T47D (cell line): ENCODE measurements at places on chromosomes 5 and 9.

GRCh38 chr9:10366171-10366779 lies 246.5 kb downstream of the PTPRD start:
- DNase-seq, result peak; percentile 4

- DNase-seq, result no peak
Observed at GRCh38 chr9:128323791-128324190, 1.2 kb downstream of the COQ4 start.

DNA sequence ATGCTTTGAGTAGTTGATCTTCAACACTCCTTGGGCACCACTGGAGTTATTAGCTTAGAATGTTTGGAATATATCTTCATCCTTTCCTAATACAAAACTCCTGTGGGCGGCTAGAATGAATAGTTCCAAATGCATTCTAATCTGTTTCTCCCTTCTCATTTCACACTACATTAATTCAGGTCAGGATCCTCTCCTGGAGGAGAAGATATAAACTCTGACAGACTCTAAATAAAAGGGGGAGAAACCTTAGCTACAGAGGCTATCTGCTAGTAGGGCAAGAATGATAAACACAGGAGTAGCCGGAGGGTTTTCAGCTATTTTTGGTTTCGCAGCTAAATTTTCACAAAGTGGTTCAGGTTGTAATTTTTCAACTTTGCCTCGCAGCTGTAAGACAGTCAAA lies 45.2 kb upstream of the FAM240B start:
- DNase-seq, result no peak

DNA sequence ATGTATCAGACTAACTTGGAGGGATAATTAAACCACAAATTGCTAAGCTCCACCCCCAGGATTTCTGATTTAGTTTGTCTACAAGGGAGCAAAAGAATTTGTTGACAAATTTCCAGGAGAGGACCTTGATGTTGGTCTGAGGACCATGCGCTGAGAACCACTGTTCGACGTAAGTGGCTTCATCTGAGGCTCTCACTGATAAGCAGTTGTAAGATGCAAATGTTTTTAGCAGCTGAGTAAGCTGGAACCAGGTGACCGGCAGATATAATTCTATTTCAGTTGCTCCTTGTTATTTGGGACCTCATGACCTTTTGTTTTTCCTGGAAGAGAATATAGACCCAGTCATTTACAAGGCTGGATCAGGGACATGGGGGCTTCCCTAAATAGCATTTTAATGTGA lies 14.1 kb upstream of the SPINK1 start:
- no peak for DNase-seq

DNA sequence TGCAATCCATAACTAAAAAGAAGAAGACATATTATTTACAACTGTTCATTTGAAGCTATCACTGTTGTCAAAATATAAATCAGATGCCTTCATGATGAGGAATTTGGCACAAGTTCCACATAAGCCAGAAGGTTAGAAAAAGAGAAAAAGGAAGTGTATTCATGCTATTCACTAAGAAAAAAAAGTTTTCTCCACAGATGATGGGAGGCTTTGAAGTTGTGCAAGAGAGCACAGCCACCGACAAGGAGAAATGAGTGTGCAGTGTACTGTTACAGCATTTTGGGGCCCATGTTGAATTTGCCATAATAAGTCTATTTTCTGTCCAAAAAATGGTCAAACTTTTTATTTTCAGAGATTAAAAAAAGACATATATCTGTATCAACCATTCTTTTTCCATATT lies 32.9 kb upstream of the IFNK start:
- DNase-seq, result no peak

DNA sequence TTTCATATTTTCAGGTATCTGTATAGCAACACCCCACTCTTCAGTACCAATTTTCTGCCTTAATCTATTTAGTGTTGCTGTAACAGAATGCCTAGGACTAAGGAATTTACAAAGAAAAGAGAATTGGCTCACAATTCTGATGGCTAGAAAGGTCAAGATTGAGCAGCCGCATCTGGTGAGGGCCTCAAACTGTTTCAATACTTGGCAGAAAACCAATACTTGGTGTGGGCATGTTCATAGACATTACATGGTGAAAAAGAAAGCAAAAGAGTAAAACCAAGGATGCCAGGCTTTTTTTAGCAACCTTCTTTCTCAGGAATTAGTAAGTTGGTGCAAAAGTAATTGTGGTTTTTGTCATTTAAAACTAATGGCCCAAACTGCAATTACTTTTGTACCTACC lies 1041.1 kb upstream of the CDH6 start:
- no peak for DNase-seq

GRCh38 chr5:179234563-179235135 lies 110.6 kb downstream of the ADAMTS2 start:
- DNase-seq, result no peak

DNA sequence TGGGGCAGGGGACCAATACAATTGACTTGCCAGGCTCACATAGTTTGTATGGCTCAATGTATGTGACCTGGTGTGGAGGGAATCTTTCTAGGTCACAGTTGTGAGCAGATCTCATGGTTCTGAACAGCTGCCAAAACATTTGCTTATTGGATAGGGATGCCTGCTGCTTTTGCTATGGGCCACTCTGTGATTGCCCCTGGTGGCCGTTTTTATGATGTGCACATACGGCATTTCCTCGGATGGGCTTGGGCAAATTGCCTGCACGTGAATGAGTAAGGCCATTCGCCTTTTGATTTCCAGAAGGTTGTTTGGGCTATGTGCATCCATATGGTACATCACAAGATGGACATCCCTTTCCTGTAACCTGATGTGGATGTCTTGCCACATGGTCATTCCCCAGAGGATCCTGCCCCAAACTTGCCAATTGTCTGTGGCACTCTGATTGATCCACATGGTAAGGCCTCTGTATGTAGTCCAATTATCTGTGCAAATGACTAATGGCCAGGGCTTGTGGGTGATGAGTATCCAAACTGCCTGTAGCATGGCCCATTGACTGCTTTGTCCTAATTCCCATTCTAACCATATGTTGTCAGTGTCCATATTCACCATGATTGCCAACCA lies 10.7 kb upstream of the SLC22A4 start:
- DNase-seq, result no peak

- no peak for DNase-seq
Observed at GRCh38 chr5:151146061-151146460, 11.5 kb downstream of the ANXA6 start.

GRCh38 chr9:72363236-72363635 lies 1.8 kb downstream of the ZFAND5 start:
- DNase-seq, result no peak

DNA sequence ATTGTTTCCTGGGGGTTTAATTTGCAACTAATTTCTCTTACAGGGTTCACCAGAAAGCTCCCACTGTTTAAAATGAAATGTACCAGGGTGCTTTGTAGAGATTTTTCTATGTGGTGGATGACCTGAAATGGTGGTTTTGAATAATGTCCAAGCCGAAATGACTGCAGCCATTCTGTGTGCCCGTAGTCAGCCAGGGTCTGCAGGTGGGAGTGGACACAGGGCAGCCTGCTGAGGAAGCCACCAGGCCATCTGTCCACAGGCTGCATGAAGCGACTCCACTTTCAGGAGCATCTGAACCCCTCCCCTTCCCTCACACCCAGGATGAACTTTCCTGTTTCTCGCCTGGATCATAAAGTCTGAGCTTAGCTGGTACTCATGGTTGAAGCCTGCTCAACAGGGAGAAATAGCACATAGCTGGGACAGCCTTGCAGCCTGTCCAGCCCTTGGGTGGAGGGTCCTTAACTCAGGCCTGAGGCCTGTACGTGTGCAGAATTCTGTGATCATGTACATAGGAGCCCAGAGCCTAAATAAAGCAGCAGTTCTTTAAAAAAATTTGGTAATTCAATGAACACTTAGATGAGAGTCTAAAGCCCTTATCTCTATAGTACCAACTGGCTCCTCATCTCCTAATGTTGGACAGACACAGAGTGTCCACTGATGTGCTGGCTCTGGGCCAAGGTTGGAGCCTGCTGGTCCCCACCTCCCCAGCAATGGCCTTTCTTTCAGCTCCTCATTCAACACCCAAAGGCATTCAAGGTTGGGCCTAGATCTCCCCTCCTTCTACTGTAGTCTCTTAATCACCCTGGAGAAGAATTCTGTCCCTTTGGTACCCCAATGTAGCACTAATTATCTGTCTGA lies 72.8 kb downstream of the SHB start:
- no peak for DNase-seq

- no peak for DNase-seq
Observed at GRCh38 chr5:30894811-30895210, 298.7 kb upstream of the CDH6 start.

- DNase-seq, result peak; percentile 74
Observed at GRCh38 chr9:135130207-135130976, 42.9 kb downstream of the OLFM1 start.

DNA sequence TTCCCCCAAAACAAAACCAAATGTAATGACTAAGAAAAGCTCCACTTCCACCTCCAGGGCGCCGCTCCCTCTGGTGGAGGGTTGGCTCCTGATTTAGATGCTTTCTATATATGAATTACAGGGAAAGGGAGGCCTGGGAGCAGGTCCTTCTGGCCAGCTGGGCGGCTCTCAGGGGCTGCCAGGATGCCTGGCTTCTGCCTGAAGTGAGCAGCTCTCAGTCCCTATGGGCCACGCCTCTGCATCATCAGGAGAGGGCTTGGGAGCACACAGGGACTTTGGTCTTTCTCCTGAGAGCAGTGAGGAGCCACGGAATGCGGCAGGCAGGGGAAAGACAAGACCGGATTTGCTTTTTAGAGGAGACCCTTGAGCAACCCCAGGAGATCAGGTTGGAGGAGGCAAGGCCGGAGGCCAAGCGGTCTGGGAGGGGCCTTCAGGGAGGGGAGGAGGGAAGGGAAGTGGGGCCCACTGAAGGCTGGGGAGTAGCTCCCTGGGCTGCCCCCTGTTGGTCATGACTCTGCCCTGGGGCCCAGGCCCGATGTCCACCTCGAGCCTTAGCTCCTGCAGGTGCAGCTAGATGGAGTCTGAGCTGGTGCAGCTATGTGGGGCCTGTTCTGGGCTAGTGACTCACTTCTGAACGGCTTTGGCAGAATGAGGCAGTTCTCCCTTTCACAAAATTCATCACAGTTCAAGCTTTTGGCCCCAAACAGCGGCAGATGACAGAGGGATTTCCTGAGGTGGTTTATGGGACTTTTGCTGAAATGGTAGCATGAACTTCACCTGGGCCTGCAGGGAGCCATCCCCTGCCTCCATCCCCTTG lies 11.3 kb upstream of the GRHPR start:
- no peak for DNase-seq

- no peak for DNase-seq
Observed at GRCh38 chr9:94443032-94443722, 111.7 kb upstream of the PCAT7 start.

DNA sequence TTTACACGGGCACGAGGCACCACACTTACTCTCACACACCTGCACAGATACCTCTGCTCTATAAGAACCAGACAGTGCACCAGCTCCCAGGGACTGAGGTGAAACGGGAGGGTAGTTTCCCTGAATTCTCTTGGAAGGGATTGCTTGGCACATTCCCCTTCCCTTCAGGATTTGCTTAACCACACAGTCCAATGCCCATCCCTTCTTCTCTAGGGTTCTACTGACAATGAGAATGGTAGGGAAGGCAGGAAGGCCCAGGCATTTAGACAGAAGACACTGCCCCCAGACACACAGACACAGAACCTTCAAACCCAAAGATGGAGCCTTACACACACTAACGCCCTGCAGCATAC lies 704 bp upstream of the LHX6 start:
- no peak for DNase-seq

- DNase-seq, result no peak
Observed at GRCh38 chr9:86405926-86406325, 51.7 kb upstream of the TUT7 start.

DNA sequence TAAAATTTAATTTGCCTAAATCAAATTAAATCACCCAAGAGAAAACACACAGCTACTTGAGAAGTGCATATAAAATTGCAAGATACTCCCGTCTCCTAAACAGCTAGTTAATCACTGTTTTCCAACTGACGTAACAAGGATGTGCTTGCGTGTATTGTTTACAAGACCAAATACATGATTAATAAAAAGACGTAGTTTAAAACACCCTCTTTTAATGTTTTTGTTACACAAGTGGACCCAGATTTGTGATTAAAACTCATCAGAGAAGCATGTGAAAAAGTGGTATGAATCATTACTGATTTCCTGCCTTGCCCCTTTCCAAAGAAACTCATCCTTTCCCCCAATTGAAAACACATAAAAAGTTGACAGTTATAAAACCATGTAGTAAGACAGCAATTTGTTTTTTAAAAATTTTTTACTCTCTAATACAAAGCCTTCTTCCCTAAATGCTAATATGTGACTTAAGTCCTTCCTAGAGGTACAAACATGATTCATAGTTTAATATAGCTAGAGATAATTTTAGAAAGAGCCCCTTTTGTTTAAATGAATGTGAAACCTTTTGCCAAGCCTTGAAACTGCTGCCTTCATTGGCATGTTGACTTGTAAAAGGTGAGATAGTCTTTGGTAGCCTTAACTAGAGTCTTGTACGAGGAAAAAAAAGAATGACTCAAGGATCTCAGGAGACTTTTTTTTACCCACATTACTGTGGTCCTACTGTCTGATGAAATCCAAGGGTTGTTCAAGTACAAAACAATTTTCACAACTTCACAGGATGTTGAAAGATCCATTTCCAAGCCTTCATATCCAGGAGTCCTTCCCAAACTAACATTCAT lies 61.4 kb upstream of the FST start:
- no peak for DNase-seq

DNA sequence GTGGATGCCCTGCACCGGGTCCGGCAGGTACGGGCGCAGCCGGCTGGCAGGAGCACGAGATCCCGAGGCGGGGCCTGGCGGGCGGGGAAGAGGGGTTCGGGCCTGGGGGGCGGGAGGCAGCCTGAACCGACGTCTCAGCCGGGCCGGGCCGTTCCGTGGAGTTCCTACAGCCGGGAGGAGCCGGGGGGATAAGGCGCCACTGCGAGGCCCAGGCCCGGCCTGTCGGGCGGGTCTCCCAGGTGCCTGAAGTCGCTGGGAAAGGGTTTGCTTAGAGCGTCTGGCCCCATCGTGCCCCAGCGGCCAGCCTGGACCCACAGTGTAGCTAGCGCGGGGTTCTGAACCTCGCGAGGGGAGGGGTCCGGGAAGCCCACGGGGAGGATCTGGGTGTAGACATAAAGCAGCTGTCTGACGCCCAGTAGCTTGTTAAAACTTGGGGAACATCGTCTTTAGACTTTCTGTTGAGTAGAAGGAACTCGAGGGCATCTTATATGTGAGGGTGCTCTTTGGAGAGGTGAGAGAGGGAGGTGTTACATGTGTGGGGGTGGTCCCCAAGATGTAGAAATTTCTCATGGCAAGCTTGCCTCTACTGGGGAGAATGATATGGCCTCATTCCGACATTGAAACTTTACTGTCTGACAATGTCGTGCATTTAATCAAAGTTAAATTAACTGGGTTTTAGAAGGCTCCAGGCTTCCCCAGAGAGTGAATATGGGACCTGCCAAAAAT lies 524 bp downstream of the FUBP3 start:
- no peak for DNase-seq

DNA sequence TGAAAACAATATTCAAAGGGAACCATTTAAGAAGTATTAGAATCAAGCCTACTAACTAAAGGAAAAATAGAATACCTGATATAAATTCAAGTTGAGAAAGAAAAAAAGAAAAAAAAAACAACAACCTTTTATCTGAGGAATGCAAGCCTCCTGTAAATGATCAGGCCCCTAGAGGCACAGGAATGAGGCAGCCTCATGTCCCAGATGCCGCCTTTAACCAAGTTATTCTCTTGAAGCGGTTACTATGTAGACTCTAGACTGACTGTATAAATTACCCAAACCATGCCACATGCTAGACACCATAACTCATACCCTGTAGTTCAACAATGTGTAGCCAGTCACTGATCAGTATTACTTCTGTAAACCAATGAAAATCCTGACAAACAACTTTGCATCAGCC lies 929.6 kb downstream of the TAF11L14 start:
- no peak for DNase-seq
